ENCODE measurements at places on chromosomes 2 and 18.

GRCh38 chr2:65046633-65047407 lies 9.4 kb upstream of the CEP68 start:
- H3K27me3 ChIP-seq: no peaks in the 10 kb centered on the region
- H3K4me3 ChIP-seq: no peak overlapping the region
- no peaks in the 10 kb centered on the region for H3K36me3 ChIP-seq

DNA sequence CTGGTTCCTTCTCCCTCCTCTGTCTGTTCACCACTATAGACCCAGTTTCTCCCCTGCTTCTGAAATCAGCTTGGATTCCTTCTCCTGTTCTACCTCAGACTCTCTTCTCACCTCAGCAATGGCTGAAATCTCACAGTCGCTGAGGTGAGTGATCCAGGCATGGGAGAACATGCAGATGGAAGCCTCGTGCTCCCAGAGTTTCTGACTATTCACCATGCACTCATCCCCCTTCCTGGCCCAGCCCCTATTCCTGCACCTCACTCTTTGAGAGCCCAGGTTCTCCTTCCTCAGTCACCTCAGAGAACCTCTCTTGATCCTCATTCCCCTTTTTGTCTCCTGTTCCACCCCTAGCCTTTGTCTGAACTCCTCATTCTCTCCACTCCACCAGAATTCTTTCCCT lies 78.5 kb downstream of the SPTBN1 start:
- no peak for DNase-seq
- H3K27me3 ChIP-seq: no peaks in the 10 kb centered on the region
- H3K4me3 ChIP-seq: no peak overlapping the region

GRCh38 chr2:63486861-63487290 lies 101.4 kb downstream of the WDPCP start:
- DNase-seq: no peak
- no peaks in the 10 kb centered on the region for H3K36me3 ChIP-seq
- H3K27me3 ChIP-seq: no peaks in the 10 kb centered on the region
- no peak overlapping the region for H3K27ac ChIP-seq

GRCh38 chr18:711310-711656 lies 1.1 kb downstream of the ENOSF1 start:
- H3K27ac ChIP-seq: peak overlapping the region; percentile 62
- H3K27me3 ChIP-seq: no peaks in the 10 kb centered on the region
- H3K36me3 ChIP-seq: peaks cover 24% of the 10 kb centered on the region
- peaks cover 13% of the 10 kb centered on the region for H3K4me1 ChIP-seq
- peak overlapping the region; percentile 56 for H3K4me3 ChIP-seq

- peaks cover 35% of the 10 kb centered on the region for H3K36me3 ChIP-seq
- H3K4me3 ChIP-seq: peak overlapping the region; percentile 97
- H3K27ac ChIP-seq: no peak overlapping the region
- H3K27me3 ChIP-seq: no peaks in the 10 kb centered on the region
- DNase-seq: no peak
- H3K4me1 ChIP-seq: peaks cover 10% of the 10 kb centered on the region
Measured at GRCh38 chr2:70994009-70994698, 519 bp downstream of the TEX261 start.

- peaks cover 7% of the 10 kb centered on the region for H3K4me1 ChIP-seq
- H3K4me3 ChIP-seq: no peak overlapping the region
- no peak for DNase-seq
- no peaks in the 10 kb centered on the region for H3K36me3 ChIP-seq
Measured at GRCh38 chr2:186125625-186126024, 360.4 kb upstream of the ZC3H15 start.

GRCh38 chr2:25115249-25115883 lies 53.0 kb downstream of the POMC start:
- H3K27ac ChIP-seq: no peak overlapping the region
- H3K36me3 ChIP-seq: no peaks in the 10 kb centered on the region
- no peak overlapping the region for H3K4me3 ChIP-seq
- no peaks in the 10 kb centered on the region for H3K27me3 ChIP-seq
- DNase-seq: no peak

GRCh38 chr2:111712940-111713515 lies 171.0 kb downstream of the ANAPC1 start:
- no peak overlapping the region for H3K27ac ChIP-seq
- no peaks in the 10 kb centered on the region for H3K4me1 ChIP-seq
- H3K27me3 ChIP-seq: no peaks in the 10 kb centered on the region
- no peak for DNase-seq
- H3K36me3 ChIP-seq: no peaks in the 10 kb centered on the region
- H3K4me3 ChIP-seq: no peak overlapping the region

DNA sequence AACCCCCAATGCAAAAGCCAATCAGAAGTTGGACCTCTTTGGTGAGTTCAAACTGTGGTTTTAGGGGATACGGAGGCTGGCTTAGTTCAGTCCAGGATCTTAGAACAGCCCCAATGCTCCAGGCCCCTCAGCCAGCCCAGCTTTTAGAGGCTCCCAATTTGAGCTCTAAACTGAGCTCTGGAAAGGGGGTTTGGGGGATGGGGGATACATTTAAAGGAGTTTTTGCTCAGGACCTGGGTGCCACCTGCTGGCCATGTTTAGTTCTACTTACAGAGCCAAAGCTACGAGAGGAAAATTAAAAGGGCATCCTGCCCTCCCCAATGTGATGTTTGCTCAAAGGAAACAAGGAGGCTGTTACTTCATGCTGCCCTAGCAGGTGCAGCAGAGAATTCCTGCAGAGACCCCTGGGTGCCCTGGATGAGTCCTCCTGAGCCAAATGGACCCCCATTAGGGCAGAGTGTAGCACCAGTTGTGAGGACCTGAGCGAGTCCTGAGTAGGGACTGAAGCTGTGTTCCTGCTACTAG lies 15.9 kb upstream of the TMEM214 start:
- no peak for DNase-seq
- no peaks in the 10 kb centered on the region for H3K36me3 ChIP-seq
- H3K4me1 ChIP-seq: peaks cover 5% of the 10 kb centered on the region
- no peaks in the 10 kb centered on the region for H3K27me3 ChIP-seq
- H3K27ac ChIP-seq: no peak overlapping the region

- H3K27ac ChIP-seq: peak overlapping the region; percentile 92
- no peaks in the 10 kb centered on the region for H3K27me3 ChIP-seq
- H3K36me3 ChIP-seq: no peaks in the 10 kb centered on the region
- no peak overlapping the region for H3K4me3 ChIP-seq
- peaks cover 25% of the 10 kb centered on the region for H3K4me1 ChIP-seq
Measured at GRCh38 chr2:168992026-168992425, 39.1 kb downstream of the ABCB11 start.

DNA sequence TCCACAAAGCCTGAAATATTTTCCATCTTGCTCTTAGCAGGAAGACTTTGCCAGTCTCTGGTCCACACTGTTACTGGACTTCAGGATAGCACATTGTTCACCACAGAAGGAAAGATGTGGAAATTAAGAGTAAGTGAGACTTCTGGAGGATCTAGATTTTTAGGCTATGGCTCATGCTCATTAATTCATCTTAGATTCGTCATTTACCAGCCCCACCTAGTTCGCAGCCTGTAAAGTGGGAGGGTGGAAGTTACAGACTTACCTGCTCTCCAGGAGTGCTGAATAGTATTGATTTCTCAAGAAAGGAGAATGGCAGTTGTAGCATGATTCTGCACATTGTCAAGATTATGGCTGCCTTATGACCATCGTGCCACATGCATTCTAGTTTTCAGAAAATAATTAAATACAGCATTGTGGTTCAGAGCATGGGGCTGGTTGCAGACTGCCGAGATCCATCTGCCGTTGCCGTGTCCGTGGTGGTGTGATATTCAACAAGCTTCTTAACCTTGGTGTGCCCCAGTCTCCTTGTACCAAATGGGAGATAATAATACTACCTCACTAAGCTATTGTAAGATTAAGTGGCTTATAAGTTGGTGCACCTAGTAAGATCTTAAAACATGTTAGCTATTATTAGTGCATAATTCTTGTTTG lies 56.8 kb downstream of the RNF144A start:
- H3K4me1 ChIP-seq: peaks cover 31% of the 10 kb centered on the region
- peak overlapping the region; percentile 44 for H3K27ac ChIP-seq
- DNase-seq: no peak
- no peaks in the 10 kb centered on the region for H3K36me3 ChIP-seq
- H3K27me3 ChIP-seq: no peaks in the 10 kb centered on the region

- no peaks in the 10 kb centered on the region for H3K4me1 ChIP-seq
- DNase-seq: no peak
- H3K27me3 ChIP-seq: no peaks in the 10 kb centered on the region
- H3K27ac ChIP-seq: no peak overlapping the region
Measured at GRCh38 chr2:28915939-28916338, 21.5 kb downstream of the WDR43 start.

GRCh38 chr2:176189681-176190641 lies 1.5 kb downstream of the HOXD1 start:
- no peaks in the 10 kb centered on the region for H3K36me3 ChIP-seq
- H3K4me3 ChIP-seq: peak overlapping the region; percentile 46
- DNase-seq: no peak
- H3K4me1 ChIP-seq: no peaks in the 10 kb centered on the region

- H3K36me3 ChIP-seq: no peaks in the 10 kb centered on the region
- no peaks in the 10 kb centered on the region for H3K4me1 ChIP-seq
- no peak for DNase-seq
- no peak overlapping the region for H3K4me3 ChIP-seq
- peaks cover 16% of the 10 kb centered on the region for H3K27me3 ChIP-seq
- H3K27ac ChIP-seq: no peak overlapping the region
Measured at GRCh38 chr18:78998371-78999071, 18.9 kb downstream of the SALL3 start.

GRCh38 chr2:211437396-211437795 lies 881.0 kb downstream of the CPS1 start:
- H3K27me3 ChIP-seq: no peaks in the 10 kb centered on the region
- H3K27ac ChIP-seq: no peak overlapping the region
- no peak for DNase-seq
- no peak overlapping the region for H3K4me3 ChIP-seq
- no peaks in the 10 kb centered on the region for H3K4me1 ChIP-seq

DNA sequence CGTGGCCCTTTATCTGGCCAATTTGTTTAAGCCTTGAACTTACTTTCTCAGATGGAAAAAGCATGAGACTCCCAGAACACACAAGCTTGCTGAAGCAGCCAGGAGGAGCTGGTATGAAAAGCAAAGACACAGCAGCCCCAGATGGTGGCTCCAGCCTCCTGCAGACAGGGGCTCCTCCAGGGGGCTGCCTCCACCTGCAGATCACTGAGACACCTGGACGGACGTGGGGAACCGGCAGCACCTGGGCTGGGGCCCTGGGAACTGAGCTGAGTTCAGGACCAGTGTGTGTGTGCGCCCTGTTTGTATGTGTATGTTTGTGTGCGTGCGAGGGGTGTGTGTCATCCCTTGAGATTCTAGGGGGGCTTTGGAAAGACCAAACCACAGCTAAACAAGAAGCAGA lies 8.6 kb downstream of the CYS1 start:
- no peaks in the 10 kb centered on the region for H3K4me1 ChIP-seq
- H3K36me3 ChIP-seq: no peaks in the 10 kb centered on the region
- H3K4me3 ChIP-seq: no peak overlapping the region
- H3K27ac ChIP-seq: no peak overlapping the region

GRCh38 chr2:48137829-48138228 lies 231.5 kb upstream of the FBXO11 start:
- no peak for DNase-seq
- no peaks in the 10 kb centered on the region for H3K4me1 ChIP-seq
- H3K27ac ChIP-seq: no peak overlapping the region
- no peaks in the 10 kb centered on the region for H3K27me3 ChIP-seq
- H3K4me3 ChIP-seq: no peak overlapping the region

DNA sequence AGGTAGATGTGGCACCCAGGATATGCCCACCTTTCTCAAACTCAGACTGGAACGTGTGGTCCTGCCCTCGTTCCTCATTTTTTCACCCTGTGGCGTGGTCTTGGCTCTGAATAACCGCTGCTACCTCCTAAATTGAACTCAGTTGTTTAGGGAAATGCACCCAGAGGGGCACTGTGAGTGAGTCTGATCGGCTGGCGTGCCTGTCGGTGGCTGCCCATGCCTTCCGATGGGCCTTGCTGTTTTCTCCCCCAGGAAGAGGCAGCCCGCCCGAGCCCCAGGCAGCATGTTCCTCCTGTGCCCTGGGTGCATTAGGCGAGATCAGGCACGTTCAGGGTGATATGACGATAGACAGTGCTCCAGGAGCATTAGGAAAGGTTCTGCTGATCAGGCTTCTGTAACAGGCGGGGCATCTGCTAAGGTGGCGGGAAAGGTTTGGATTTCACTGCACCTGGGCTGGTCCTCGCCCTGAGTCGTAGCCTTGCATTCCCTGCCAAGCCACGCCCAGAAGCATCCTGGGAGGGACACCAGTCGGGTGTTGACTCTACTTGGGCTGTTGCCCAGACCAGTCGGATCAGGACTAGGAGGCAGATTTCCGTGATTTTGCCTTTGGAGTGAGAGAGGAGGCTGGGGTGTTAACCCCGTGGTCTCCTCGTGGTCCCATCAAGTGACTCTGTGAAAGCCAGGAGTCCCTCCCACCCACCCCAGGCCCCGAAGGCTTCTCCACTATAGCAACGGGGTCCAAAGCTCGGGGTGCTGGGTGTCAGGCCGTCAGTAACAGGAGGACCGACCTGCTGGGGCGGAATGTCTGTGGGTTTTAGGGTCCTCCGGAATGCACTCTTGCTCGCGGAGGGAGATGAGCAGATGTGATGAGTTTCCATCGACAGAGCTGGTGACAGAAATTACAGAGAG lies 75.1 kb downstream of the SH3BP4 start:
- no peaks in the 10 kb centered on the region for H3K36me3 ChIP-seq
- peak overlapping the region; percentile 100 for H3K27ac ChIP-seq
- DNase-seq: peak; percentile 99

DNA sequence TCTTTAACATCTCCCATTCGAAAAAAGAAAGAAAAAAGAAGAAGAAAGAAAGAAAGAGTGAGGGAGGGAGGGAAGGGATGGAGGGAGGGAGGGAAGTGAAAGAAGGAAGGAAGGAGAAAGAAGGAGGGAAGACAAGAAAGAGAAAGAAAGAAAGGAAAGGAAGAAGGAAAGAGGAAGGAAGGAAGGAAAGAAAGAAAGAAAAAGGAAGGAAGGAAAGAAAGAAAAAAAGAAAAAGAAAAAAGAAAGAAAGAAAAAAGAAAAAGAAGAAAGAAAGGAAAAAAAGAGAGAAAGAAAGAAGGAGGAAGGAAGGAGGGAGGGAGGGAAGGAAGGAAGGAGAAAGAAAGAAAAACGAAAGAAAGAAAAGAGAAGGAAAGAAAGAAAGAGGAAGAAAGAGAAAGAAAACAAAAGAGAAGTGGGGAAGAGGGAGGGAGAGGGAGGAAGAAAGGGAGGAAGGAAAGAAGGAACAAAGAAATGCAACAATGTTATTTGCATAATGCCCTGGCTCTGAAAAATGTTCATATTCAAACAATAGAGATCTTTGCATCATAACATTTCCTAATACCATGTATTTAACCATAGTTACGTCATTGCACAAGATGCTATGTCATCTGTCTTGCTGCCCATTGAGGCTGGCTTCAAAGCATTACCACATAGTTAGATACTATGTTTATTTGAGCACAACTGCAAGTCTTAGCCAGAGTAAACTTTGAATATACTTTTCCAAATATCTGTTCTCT lies 550.6 kb downstream of the DSC3 start:
- no peak overlapping the region for H3K27ac ChIP-seq
- no peak overlapping the region for H3K4me3 ChIP-seq
- no peaks in the 10 kb centered on the region for H3K36me3 ChIP-seq
- H3K4me1 ChIP-seq: no peaks in the 10 kb centered on the region
- DNase-seq: no peak
- H3K27me3 ChIP-seq: no peaks in the 10 kb centered on the region
